ENCODE measurements at places on chromosomes 16 and 17.

DNA sequence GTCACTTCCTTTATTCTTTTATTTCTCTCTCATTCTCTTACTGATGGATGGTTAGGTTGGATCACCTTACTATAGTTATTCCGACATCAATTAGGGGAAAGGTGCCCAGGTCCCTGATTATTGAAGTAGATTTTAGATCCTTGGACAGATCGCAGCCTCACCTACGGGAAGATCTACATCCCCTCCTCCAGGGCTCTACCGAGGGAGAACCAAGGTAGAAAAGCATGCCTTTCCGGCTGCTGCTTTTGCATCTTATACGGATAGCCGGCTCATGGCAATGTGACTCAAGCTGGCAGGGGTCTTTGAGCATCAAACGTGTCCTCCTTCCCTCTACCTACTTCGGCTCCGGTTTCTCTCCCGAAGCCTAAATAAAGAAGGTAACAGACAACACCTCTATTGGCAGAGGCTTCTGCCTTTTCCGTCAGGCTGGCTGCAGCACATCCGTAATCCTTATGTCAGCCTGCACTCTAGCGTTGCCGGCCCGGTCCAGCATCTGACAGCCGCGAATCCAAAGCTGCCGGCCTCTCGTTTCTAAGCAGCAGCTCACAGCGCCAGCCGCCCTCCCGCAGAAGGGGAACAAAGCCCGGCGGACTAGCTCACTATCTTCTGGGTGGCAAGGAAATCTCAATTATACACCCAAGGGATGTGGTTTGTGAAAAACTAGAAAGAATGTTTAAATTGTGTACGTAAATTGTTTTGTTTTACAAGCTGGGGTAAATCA, 46.9 kb downstream of the IRX6 start:
- DNase-seq, result peak; percentile 82

DNA sequence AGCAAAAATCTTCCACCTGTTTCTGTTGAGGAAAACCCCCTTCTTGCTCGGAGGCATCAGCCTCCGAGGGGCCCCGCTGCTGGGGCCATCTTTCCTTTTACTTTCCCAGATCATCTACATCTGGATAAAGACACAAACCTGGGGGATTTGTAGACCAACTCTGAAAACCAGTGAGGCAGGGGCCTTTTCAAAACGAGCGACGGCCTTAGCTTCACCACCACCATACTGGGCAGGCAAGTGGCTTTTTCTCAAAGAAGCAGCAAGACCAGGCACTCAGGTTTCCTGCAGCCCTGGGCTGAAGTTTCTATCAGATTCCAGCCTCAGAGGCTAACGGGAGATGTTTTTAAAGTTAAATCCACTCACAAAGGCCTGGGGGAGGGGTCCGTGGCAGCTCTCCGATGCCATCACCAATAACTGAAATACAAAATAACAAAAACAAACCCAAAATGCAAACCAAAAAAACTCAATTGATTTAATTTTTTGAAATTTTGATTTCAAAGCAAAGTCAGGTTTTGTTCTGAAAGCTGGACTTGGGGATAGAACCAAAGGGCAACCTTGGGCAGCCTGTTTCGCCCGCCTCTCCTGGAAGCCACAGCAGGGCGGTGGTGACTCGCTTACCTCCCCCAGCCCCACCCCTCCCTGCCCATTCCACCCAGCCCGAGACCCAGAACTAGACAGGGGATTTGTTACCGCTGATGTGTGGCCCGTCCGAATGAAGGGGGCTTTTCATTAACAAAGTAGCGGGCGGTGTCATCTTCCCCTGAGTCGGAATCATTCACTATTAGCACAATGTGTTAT, 55.8 kb downstream of the SALL1 start:
- DNase-seq, result no peak

DNA sequence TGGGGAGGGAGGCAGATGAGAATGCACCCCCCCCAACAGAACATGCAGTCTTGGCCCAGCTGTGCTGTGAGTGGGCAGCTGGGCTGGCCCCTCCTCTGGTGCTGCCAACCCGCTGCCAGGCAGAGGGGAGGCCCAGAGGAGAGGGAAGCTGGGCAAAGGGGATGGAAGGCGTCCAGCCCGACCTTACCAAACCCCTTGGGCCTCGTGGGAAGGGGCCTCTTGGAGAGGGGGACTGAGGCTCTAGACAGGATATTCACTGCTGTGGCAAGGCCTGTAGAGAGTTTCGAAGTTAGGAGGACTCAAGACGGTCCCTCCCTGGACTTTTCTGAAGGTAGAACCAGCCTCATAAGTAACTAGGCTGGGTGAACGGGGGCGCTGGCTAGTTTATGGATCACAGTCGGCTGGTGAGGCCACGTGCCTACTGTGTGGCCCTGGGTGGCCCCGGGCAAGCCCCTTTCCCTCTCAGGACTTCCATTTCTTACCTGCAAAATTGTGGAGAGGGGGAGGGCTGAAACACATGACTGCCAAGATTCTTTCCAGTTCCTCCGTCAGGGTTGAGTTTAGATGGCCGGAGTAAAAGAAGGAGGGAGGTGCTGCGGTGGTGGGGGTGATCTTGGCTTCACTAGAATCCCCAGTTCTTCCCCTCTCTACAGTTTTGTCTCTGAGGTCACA, 857 bp upstream of the STAT5A start:
- DNase-seq, result no peak

GRCh38 chr16:2275476-2276367, 7.8 kb upstream of the RNPS1 start:
- DNase-seq, result no peak

DNA sequence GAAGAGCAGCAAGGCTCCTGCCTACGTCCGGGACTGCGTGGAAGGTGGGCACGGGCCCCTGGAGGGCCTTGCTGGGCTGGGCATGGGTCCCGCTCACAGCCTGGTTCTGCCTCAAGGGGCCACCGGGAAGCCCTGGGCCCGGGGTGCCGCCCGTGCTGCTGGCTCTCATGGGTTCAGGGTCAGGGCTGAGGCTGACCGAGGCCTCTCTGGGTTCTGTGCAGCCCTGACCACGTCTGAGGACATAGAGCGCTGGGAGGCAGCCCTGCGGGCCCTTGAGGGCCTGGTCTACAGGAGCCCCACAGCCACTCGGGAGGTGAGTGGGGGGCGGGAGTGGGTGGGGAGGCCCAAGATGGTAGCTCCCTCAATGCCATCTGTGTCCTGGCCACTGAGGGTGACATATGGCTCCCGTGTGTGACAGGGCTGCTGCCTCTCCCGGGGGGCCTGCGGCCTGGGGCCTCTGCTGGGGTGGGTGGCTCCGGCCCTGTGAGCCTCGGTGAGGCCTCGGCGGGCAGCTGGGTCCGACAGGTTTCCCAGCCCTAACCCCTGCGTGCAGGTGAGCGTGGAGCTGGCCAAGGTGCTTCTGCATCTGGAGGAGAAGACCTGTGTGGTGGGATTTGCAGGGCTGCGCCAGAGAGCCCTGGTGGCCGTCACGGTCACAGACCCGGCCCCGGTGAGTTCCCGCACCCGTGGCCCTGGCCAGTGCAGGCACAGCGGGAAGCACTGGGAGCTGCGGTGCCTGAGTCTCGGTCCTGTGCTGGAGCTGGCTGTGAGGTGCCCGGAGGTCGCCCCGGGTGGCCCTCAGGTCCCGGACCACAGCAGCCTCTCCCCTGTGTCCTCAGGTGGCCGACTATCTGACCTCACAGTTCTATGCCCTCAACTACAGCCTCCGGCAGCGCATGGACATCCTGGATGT, 9.2 kb downstream of the TELO2 start:
- DNase-seq, result no peak

All from NCI-H1105 treated with DMSO at 0.1 percent for 48 hours (cell line).